ENCODE measurements at places on chromosomes 1 and 21. TPM values are rescaled to one million over a fixed set of nuclear protein-coding genes. Genes with fewer than 3 reads are reported as not detected.

The RGS13 gene
- total RNA-seq: not detected

The KRTAP10-1 gene
- not detected for total RNA-seq

The NT5C1A gene
- total RNA-seq: 2.4 TPM

The SPAG17 gene
- 1.2 TPM for total RNA-seq

The NIBAN1 gene
- total RNA-seq: 2.4 TPM

The SERPINC1 gene
- not detected for total RNA-seq

The PAFAH2 gene
- total RNA-seq: 2.4 TPM

The F5 gene
- total RNA-seq: not detected

The IL20 gene
- not detected for total RNA-seq

The CR1 gene
- 0.41 TPM for total RNA-seq

The FCMR gene
- total RNA-seq: under 0.01 TPM

The CLSTN1 gene
- total RNA-seq: 143 TPM

The MAP10 gene
- 9.8 TPM for total RNA-seq

The BCAR3 gene
- total RNA-seq: 4.1 TPM

- DNase-seq: no peak
Observed at GRCh38 chr1:93623436-93623835, 58.2 kb downstream of the BCAR3 start.

DNA sequence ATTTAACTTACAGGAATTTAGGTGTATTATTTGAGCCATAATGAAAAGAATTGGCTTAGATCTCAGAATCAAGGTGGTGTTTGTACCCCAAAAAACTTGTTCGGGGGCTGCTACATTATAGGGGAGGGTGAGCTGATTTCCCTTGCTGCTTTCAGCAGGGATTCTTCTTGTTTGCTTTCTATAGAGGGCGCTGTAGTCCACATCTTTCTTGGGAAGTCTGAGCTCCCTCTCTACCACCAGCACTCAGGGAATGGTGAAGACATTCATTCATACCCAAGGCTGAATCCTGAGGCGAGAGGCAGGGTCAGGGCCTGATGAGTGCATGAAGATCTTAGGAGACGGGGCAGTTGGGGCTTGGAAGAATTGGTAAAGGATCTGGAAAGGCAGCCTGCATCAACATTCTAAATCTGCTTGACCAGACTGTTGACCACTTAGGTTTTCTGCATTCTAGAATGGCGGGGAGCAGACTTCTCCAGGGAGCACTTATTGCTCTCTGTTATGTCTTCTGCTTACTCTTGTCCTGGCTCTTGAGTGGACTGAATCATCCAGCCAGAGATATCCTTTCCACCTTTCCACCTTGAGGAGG lies 18.9 kb downstream of the SPATA46 start:
- DNase-seq: no peak

GRCh38 chr1:76371941-76372340 lies 297.4 kb downstream of the ST6GALNAC3 start:
- no peak for DNase-seq

DNA sequence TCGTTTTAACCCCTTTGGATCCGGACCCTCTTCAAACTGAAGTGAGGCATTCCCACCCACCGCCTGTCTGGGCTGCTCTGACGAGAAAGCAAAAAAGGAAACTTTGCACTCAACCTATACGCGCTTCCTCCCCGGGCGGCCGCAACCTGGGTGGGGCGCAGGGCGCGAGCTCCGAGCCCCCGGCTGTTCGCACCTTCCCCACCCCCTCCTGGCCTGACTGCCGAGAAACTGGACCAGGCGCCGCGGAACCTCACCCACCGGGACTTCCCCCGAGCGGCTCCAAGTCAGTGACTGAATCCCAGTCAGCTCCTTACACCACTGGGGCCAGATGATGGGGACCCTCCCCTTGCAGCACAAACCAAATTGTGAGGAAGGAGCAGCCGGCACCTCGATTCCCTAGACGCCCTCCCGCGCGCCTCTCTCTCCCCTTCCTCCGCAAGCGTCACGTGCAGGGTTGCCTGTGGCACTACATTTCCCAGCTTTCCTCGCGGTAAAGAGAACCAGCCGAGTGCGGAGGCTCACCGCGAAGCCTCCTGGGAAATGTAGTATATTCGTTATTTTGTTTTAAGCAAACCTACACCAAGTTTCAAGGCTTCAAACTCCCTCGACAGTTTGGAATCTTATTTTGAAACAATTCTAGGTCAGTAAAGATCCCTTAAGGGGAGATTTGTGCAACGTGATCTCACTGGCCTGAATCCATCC lies at the start of gene RAB29:
TSS of gene RAB29 (minus strand) at position 468 of the 702 bp plus-strand sequence. CDS start 526 bp downstream, outside the sequence.
- peak; percentile 77 for DNase-seq

DNA sequence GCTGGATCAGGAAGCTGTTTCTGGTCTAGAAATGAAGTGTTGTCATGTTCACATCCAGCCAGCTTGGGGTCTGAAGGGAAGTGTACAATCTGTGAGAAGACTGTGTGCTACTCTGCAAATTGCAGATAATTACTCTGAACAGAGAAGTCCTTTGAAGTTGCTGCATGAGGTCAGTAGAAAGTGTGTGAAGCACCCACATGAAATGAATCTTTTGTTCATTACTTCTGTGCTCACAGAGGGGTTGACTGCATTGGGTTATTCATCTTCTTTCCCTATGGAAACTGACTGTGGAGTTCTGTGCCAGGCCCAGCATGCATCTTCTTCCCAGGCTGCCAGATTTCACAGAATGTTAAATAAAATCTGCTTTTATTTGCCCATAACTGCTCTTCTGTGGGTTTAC lies 47.1 kb downstream of the CTH start:
- DNase-seq: peak; percentile 29

DNA sequence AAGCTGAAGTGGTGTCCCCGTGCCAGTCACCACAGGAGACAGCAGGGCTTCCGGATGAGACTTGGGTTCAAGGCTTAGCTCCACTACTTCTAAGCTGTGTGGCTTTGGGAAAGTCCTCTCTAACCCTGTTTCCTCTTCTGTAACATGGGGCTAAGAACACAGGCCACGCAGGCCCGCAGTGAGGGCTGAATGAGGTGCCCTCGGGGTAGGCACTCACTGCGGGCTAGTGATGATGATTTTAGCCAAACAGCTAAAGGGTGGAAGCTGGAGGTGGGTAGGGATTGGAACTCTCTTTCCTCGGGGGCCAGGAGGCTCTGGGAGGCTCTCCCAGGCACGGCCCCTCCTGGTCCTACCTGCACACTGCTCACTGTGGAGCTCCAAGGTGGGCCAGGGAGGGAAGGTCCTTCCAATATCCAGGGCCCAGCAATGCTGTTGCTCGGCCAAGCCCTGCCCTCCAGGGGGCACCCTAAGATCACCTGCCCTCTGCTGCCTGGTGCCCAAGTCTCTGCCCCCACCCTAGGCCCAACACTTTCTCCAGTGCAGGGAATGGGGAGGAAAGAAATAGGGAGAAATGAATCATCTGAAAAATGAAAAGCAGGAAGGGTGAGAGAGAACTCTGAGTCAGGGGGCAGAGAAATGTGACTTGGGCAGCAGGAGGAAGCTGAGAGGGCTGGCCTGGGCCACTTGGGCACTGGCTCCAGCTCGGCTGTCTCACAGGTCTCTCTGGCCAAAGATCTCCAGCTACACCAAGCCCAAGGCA lies 19.2 kb upstream of the EVA1B start:
- peak; percentile 53 for DNase-seq

GRCh38 chr1:29909962-29910361 lies 673.6 kb downstream of the PTPRU start:
- DNase-seq: no peak

GRCh38 chr1:86335916-86336315 lies 60.2 kb downstream of the ODF2L start:
- no peak for DNase-seq

- no peak for DNase-seq
Observed at GRCh38 chr1:19007491-19008441, 51.3 kb upstream of the IFFO2 start.

DNA sequence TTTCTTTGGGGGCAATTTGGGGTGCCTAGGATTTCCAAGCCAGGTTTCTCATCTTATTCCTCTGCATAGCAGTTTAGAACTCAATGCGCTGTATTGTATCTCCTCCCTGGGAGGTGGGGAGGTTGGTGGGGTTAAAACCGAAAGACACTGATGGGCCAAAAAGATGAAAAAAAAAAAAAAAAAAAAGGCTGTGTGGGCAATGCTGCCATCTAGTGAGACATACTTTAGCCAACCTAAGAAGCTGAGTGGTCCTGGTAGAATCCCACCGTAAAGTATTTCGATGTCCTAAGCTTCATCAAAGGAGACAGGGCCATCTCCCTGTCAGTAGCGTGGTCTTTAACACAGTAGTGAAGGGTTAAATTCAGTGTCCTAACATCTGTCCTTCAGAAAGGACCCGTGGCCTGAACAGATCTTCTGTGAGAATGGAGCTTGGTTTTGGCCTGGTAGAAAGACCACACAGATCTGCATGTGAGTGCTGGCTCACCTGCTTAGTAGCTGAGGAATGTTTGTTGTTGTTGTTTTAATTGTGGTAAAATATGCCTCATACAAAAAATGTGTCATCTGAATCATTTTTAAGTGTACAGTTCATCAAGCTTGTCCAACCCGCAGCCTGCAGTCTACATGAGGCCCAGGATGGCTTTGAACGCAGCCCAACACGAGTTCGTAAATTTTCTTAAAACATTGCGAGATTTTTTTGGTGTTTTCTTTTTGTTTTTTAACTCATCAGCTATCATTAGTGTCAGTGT lies 226.2 kb downstream of the KIF26B start:
- no peak for DNase-seq

DNA sequence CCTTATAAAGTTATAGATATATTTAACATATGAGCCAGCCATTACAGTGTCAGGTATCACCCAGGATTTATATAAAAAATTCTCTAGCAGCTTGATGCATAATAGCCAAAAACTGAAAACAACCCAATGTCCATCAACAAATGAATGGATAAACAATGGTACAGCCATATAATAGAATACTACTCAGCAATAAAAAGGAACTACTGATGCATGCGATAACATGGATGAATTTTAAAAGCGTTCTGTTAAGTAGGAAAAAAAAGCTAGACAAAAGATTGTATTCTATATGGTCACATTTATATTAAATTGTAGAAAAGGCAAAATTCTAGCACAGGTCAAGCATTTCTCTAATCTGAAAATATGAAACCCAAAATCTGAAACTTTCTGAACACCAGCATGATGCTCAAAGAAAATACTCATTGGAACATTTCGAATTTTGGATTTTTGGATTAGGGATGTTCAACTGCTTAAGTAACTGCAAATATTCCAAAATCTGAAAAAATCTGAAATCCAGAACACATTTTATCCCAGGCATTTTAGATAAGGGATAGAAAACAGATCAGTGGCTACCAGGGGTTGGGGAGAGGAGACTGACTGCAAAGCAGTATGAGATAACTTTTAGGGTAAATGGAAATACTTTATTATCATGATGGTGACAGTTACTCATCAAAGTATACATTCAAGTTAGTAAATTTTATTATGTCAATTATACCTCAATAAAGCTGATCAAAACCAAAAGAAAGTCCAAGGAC lies 22.0 kb downstream of the SLC16A1 start:
- no peak for DNase-seq

DNA sequence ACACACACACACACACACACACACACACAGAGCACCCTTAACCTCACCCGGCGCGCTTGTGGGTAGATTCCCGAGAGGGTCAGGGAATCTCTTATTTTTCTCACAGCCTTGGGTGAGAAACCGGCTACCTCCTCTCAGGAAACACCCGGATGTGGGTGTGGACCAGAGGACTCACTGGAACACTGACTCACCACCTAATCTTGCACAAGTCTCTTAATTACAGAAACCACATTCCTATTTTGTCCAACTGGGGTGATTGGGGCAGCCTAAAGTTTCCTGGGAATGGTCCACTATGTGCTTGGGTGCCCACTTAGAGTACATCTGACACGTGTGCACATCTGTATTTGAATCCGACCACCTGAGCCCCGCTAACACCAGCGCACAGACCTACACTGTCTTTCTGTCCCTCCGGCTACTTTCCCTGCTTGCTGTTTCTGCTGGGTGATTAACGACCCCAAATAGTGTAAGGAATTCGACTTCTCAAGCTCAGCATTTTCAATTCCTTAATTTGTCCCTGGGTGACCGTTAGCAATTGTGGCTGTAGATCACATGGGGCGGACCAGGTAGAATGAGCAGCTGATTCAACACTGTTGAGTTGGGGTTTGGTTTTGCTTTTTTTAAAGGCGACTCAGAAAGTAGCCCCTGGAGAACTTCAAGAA lies 14.0 kb upstream of the TBX15 start:
- no peak for DNase-seq

GRCh38 chr1:2413495-2414296 lies 1.3 kb upstream of the PEX10 start:
- no peak for DNase-seq

- no peak for DNase-seq
Observed at GRCh38 chr1:174874331-174875053, 125.3 kb upstream of the CACYBP start.

DNA sequence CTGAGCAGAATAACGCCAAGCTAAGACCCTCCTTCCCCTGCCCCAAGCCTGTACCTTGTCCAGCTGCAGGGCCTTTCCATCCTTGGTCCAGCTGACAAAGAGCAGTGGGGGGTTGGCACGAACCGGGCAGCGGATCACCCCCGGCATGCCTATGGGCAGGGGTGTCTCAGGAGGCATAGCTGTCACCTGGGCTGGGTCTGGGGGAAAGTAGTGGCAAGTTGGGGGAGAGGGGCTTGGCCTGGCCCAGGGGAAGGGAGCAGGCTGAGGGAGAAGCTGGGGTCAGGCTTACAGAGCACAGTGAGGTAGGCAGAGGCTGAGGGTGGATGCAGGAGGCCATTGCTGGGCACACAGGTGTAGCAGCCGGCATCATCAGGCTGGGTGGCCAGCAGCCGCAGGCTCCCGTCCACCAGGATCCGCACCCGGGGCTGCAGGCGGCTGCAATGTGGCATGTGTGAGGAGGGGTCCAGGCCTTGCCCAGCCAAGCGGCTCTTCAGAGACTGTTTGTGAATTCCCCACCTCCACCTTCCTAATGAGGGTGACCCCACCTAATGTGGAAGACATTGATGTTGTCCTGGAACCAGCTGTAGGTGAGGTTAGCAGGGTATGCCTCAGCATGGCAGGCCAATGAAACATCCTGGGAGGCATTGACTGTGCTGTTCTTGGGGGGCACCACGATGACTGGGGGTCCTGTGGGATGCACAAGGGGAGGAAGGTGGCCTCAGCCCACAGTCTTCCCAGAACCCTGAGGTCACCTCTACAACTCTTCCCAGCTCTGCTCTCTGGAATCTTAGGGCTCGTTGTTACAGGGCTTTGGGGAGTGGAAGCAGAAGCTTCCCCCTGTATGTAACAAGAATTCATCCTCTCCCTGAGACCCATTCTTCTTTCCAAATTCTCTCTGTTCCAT lies 9.1 kb upstream of the TAGLN2 start:
- DNase-seq: no peak

- no peak for DNase-seq
Observed at GRCh38 chr1:8679395-8679800, 138.0 kb downstream of the RERE start.

- DNase-seq: no peak
Observed at GRCh38 chr1:43035821-43036741, 77.4 kb upstream of the SLC2A1 start.

- DNase-seq: no peak
Observed at GRCh38 chr21:16007943-16008342, 278.2 kb downstream of the USP25 start.

- DNase-seq: no peak
Observed at GRCh38 chr1:108815566-108815965, 41.3 kb downstream of the AKNAD1 start.

- no peak for DNase-seq
Observed at GRCh38 chr1:76239470-76239918, 164.9 kb downstream of the ST6GALNAC3 start.

GRCh38 chr1:95974586-95974985 lies 740.6 kb downstream of the RWDD3 start:
- no peak for DNase-seq
